ENCODE measurements at places on chromosomes 3 and 15.

GRCh38 chr3:42691816-42692666 lies 6.7 kb downstream of the KLHL40 start:
- DNase-seq: no peak

DNA sequence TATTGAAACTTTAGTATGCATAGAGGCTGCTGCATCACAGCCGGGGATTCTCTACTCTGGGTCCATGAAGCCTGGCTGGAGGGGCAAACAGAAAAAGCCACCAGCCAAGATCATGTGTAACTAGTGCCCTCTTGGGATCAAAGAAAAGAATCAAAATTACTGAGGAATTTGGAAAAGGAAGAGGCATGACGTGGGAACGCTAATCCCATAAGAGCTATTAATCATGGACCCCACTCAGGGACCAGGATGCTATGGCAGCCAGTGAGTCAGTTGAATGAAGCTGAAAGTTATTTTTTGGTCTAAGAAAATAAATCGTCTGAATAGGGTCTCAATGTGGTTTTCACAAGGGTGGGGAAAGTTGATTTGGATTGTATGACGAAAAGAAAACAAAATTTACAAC lies 1165.1 kb downstream of the ROBO2 start:
- no peak for DNase-seq

DNA sequence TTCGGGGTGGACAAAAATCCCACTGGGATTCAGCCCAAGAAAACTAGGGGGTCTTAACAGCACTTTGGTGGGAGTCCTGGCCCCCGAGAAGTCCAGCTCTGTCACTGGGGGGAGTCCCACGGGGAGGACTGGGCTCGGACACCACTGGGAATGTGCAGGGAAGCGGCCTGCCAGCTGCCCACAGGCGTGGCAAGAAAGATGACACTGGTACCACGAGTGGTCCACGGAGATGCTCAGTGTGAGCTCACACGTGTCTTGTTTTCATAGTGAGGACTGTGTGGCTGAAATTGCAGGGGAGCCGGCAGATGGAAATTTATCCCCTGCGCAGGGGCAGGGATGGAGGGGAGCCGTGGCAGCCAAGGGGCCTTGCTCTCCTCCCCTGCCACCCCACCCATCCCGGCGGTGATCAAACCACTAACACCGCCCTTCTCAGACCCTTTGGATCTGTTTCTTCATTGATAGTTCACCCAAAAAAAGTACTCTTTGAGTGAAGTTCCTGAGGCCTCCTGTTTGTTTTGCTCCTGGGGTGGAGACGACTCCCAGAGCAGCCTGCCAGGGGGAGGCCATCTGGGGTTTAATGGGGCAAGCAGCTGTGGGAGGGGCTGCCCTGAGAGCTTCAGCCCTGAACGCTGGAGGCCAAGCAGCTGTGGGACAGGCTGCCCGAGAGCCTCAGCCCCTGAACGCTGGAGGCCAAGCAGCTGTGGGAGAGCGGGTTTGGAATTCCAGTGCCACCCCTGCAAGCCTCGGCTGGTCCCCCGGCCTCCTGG lies 130.9 kb downstream of the LRRK1 start:
- no peak for DNase-seq

GRCh38 chr3:100900671-100901335 lies 92.4 kb downstream of the ABI3BP start:
- no peak for DNase-seq

GRCh38 chr3:17137321-17137826 lies 252.6 kb downstream of the PLCL2 start:
- no peak for DNase-seq

DNA sequence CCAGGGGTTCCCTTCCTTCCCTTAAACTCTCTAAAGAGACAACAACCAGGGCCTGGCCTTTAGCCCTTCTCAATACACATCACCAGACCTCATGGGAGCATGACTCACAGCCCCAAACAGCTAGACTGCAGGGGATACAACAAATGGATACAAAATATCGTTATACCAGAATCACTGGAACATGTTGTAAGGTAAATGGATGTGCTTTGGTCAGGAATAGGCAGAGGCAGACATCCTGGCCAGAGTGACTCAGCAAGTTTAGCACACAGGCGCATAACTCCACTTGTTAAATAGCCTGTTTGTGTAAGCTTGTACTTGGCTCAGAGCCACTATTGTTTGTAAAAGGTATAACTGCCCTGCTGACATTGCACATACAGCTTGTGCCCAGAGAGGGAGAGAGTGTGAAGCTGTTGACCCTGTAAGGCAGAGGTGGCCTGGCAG lies 18.3 kb downstream of the TMED3 start:
- DNase-seq: no peak

GRCh38 chr15:42284551-42284950 lies 11.3 kb upstream of the TMEM87A start:
- DNase-seq: no peak

GRCh38 chr3:56826831-56827722 lies 25.3 kb upstream of the ARHGEF3 start:
- DNase-seq: no peak

GRCh38 chr3:38574411-38575278 lies 74.8 kb downstream of the SCN5A start:
- DNase-seq: no peak

DNA sequence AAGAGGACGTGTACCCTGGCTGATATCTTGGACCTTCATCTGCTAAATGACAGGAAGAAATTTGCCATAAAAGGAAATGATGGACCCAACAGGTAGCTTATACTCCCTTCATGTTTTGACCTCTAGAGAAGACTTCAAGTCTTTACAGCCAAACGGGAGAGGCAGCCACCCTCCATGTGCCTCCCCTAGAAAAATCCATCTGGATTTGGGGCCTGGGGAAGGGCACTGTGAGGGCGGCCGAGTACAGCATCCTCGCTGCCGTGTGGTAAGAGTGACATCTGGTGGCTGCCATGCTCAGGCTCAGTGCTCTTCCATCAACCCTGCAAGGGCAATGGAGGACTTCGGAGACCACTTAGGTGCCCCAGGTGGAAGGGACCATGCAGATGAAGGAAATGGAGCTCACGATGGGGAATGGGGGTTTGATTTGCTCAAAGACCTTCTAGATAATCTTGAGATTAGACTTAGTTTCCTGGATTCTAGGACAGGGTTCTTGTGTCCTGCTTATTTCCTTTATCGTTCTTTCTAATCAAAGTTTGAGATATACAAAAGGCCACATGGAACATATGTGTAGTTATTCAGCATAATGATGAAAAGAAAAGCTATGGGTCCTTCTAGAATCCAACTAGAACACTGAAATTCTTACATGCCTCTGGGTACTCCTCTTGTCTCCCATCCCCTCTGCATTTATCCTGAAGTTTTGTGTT lies 44.4 kb downstream of the AQP9 start:
- DNase-seq: no peak

DNA sequence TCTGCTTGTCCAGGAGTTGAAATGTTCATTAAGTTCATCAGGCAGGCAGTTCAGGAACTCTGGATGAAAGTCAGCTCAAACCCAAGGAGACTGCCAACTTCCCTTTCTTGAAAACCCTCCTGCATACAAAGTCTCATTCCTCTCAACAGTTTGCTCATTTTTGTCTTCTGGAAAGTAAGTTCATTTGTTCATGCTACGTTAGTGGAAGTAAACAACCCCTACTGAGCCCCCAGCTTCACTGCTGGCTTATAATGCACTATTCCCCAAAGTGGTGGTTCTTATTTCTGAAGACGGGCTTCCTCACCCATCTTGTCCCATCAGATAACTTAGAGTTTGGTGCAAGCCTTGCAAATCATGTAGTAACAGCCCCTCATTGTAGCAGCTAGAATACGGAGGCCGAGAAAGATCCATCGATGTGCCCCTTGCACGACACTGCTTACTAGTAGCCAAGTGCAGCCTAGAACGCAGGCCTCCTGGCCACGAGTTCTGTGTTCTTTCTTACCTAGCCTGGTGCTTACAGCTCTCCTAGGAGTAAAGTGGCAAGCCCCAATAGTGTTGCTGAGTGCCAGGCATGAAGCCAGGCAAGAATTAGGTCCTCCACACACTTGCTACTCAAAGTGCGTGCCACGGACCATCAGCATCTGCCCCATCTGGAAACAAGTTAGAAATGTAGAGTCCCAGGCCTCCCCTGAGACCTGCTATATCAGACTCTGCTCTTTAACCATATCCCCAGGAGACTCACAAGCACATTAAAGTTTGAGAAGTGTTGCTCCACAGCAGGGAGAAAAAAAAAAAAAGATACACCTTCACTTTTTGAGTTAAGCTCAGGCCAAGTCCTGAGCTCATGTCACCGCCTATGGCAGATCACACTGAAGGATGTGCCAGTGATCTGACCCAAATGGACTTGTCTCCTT lies 82.5 kb downstream of the RFTN1 start:
- DNase-seq: no peak

GRCh38 chr3:87073496-87074145 lies 82.7 kb upstream of the VGLL3 start:
- DNase-seq: no peak

DNA sequence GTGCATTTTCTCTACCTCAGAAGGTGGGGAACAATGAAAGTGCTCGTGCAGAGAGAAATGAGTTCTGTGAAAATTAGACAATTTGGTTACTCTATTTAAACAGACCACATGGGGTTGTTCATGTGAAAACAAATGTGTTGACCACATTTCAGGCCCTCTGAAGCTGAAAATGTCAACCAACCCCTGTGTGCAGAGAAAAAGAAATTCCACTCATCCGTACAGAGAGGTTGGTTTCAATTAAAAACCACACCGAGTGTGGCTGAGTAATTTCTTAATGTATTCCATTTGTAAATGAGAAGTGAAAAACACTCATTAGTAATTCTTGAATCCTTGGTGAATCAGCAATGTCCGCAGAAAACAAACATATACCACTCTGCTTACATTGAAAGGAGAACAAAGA lies 46.9 kb upstream of the SLC7A14 start:
- no peak for DNase-seq

GRCh38 chr15:50685976-50686468 lies 575 bp downstream of the TRPM7 start:
- peak; percentile 17 for DNase-seq

DNA sequence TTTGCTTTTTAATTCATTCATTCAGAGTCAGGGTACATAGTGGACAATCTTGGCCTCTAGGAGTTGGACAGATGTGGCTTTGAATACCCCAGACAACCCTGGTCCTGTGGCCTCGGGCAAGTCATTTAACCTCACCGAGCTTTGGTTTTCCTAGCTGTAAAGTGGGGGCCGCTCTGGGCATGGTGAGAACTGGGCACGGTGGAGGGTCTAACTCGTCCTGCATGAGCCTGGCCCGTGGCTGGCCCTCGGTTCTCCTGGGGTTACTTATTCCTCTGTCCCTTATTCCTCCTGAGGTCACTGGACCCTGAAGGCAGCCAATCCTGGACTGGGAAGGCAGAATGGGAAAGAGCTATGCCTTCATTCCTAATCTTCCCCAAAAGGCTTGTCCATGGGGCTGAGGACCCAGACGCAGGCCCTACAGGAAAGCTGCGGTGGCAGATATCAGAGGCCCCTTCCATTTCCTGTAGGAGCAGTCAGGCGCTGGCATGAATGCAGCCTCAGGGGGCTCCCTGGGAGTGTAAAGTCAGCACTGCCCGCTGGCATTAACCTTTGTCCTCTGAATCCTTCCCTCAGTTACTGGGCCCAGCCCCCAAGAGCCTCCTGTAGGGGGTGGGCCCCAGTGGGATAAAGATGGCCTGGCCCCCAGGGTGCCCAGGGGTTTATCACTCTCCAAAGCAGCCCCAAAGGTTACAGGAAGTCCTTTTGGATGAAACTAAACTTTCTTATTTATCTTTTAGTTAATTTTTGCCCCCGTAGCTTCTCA lies 17.9 kb upstream of the SEC13 start:
- no peak for DNase-seq

DNA sequence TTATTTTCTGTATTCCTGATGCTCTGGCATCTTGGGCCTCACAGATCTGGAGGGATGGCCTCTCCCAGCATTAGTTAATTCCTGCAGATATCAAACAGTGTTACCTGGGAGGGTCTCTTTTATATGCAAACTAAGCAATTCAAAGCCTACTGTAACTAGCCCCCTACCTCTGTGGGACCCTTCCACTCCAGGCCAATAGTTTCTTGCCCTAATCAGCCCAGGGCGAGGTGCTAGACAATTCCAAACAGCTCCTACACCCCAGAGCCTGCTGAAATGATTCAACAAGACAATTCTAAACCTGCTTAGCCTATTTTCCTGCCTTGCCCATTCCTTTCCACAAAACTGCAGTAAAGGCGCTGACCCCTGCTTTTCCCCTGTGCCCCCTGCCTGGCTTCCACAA lies 106.6 kb upstream of the IGSF10 start:
- no peak for DNase-seq

- DNase-seq: peak; percentile 43
Measured at GRCh38 chr3:243356-243725, 46.8 kb downstream of the CHL1 start.

DNA sequence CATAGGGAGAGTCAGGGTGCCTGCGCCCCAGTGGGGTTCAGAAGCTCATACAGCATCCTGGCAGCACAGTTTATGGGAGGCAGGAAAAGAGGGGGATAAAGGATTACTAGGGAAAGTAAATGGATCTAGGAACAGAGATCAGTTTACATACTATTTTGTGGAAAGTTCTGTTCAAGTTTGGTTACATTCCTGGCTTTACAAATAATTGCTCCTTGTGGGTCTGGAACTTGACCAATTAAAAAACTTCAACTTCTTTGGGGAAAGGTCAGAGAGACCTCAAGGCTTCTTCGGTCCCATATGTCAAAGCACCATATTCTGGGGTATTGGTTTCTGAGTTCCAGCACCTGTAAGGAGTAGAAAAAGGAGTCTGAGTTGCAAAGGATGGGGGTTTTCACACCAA lies 64.1 kb downstream of the ZDHHC19 start:
- DNase-seq: no peak

- DNase-seq: no peak
Measured at GRCh38 chr15:87269566-87269965, 987.0 kb downstream of the NTRK3 start.

- DNase-seq: no peak
Measured at GRCh38 chr3:85539232-85539631, 580.4 kb downstream of the CADM2 start.

DNA sequence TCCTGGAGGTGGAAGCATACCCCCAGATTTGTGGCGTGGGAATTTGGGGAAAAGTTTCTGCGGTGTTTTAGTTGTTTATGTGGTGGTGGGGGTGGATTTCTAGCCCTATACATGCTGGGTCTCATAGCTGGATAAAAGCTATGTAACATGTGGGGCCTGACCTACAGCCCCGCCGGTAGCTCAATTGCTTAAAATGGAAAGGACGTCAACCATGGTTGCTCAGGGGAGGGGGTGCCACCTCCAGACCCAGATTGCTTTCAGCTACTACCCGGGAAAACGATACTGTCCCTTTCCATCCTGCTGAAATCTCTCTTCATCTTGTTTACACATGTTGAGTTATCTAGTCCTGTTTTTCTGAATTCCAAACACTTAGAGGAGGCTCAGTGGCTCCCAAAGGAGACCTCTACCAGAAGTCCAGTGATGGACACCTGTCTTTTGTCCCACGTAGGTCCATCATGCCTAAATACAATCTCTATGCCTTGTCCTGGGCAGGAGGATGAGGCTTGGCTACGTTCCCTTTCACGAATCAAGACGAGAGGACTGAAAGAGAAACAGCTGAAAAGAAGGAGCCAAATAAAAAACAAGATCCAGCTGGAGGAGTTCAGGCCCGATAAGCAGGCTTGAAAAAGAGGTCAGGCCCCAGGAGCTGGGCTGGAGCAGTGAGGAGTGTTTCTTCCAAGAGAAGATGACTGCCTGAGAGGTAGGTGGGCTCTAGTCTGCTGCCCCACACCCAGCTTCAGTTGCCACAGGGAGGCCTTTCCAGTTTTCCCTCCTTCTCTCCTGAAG lies 72.1 kb upstream of the TPRG1 start:
- no peak for DNase-seq

Measured in NCI-H2029 (cell line).